Mesothelial cell of epicardium (in vitro differentiated cells): ENCODE measurements at places on chromosomes 7 and 10. TPM values are rescaled to one million over a fixed set of nuclear protein-coding genes. Genes with fewer than 3 reads are reported as not detected.

ASL gene
- 11.3 to 12.4 TPM (median 11.3 TPM) in 3 replicates for total RNA-seq

GIMAP7 gene
- total RNA-seq, result not detected in 3 replicates

CALHM3 gene
- not detected in 3 replicates for total RNA-seq

SUN3 gene
- not detected in 3 replicates for total RNA-seq

WEE2 gene
- total RNA-seq, result 0.09 TPM in 1 of 3 replicates, not detected in the others

- no peak for DNase-seq
Observed at GRCh38 chr10:106771154-106771553, 393.4 kb downstream of the SORCS1 start.

- DNase-seq, result no peak
Observed at GRCh38 chr7:33982425-33982786, 77.1 kb downstream of the BMPER start.

- no peak for DNase-seq
Observed at GRCh38 chr10:132360766-132361447, 28.9 kb downstream of the LRRC27 start.

DNA sequence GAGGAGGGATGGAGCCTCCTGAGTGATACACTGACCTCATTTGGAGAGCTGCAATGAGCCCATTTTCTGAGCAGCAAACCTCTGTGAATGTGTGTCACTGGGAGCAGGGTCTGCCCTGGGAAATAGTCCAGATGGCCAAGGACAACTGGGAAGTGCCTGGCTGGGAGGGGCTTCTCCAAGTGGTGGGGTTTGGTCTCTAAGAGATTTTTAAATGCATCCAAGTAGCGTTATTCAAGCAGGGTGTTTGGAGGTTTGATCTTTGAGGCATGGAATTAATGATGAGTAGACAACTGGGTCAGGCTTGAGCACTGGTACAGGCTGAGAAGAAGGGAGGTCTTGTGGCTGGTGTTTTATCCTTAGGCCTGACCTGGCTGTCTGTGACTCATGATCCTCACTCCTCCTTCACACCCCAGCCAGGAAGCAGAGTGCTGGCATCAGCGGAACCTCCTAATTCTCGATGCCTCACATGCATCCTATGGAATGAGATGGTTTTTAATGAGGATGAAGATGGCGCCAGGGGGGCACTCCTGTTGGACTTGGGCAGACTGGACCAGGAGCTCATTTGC is 3.3 kb downstream of the GOLGA7B start:
- DNase-seq, result no peak

- DNase-seq, result no peak
Observed at GRCh38 chr7:71220210-71220695, 88.3 kb downstream of the GALNT17 start.

DNA sequence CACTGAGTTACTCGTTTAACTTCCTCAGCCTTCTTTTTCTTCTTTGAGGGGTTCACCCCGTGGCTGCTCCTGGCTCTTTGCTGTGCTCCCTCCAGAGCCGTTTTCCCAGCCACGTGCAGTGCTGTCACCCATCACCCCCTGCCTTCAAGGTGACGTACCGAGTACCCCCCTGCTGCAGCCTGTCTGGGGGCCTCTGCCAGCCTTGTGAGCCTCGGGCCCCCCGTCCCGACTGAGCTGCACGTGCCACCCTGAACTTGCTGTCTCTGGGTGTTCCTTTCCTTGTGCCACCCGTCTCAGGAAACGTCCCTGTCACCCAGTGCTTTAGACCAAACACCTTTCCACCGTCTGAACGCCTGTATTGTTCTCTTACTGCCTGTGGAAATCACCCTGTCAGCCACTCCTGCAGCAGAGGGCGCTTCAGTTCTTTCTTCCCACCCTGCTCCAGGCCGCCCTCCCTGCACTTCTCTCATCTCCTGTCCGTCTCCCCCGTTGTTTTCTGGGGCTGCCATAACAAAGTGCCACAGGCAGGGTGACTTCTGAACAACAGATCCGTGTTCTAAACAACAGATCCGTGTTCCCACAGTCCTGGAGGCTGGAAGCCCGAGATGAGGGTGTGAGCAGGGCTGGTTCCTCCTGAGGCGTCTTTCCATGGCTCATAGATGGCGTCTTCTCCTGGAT is 44.6 kb downstream of the WDR37 start:
- no peak for DNase-seq

DNA sequence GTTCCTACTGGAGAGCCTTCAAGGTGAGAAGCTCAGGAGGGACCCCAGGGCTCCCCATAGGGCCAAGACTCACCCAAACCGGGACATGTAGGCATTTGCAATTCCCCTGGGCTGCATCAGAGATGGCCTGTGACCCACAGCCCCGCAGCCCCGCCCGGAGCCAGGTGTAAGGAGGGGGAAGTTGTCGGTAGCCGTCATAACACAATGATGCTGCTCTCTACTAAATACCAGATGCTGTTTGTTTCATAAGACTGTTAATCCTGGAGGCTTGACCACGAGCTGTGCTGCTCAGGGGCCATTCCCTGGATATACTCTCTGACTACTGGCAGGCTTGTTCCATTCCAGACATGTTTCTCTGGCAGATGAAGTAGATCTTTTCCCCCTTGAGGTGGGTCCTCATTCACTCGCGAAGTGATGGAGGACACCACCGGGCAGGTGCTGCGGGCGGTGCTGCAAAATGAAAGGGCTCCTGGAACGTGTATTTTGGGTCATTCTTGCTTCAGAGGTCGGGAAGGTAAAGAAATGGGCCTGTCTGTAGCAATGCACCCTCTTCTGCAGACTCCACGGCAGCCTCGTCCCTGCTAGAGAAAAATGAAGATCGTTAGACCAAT is 61.1 kb downstream of the MKI67 start:
- DNase-seq, result no peak

DNA sequence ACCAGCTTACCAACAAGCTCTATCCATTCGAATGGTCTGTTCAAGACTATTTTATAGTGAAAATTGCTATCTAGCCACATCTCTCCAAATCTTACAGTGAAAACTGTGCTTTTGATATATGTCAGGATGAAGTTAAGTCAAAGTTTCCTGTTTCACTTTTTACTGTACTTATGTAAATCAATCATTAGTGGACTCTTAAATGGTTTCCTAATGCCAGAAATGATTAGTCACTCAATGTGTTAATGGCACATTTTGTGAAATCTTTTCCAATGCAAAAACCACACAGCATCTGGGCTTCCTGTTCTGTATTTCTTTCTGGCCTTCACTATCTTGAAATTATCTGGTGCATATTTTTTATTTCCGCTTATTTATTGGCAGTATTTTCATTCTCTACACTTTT is 87.3 kb upstream of the STEAP1B start:
- DNase-seq, result no peak
